Activated CD4-positive, CD25-positive, alpha-beta regulatory T cell (primary cell): ENCODE measurements at places on chromosomes 12 and 14.

DNA sequence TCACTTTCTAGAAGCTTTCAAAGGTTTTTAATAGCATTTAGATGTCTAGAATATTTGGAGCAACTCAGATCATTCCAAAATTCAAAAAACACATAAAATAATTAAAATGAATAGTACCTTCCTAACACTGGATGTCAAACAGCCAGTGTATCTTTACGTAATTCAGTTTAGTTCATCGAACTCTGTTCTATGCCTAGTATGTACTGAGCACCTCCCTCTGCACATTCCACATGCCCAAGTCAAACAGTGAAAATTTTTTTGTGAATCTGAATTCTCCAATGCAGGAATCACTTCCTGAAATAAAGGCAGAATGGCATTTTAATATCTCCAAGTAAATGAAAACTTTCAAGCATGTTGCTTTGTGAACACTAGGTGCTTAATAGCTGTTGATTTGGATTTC, 192.3 kb downstream of the C12orf42 start:
- no peak for DNase-seq

DNA sequence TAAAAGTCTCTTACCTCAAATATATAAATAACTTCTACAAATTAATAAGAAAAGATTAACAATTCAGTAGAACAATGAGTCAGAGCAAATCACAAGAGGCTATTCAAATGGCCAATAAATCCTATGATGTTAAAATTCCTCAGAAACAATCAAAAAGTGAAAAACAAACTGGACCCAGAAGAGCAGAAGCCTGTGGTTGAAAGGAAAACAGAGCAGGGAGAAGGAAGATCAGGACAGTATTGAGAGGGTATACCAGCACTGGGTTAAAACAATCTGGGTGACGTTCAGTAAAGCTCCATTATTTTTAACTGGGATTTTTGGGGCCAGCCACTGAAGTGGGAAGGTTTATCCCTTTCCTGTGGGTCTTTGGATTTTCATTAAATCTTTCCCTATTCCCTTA, 39.7 kb upstream of the PCED1B start:
- no peak for DNase-seq

DNA sequence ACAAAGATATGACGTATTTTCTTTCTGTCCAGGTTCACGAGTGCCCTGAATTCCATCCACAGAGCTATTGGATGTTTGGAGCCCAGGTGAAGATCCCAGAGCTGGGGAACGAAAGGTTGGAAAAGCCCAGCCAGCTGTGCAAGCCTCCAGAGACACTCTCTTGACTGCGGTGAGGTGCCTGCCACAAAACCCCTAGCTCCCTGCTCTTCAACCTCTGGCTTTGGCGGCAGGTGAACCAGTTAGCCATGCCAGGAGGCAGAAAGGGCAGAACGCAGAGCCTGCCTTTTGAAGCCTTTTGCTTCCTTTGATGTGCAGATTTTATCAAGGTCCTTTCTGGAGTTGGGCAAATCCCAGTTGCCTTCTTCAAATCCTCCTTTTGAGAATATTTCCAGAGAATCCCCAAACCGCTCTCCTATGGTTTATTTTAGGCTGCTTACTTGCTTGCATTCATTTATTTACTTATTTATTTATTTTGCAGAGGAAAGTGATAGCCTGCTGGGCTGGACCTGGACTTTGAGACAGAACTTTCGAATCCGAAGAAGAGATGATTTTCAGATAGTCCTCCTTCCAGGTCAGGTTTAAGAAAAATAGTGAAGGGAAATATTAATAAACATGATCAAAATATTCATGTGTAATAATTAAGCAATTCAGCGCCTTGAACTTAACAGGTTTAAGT, 411.2 kb upstream of the TBX3 start:
- DNase-seq = no peak

GRCh38 chr12:58915634-58916033, 4.7 kb downstream of the LRIG3 start:
- no peak for DNase-seq

DNA sequence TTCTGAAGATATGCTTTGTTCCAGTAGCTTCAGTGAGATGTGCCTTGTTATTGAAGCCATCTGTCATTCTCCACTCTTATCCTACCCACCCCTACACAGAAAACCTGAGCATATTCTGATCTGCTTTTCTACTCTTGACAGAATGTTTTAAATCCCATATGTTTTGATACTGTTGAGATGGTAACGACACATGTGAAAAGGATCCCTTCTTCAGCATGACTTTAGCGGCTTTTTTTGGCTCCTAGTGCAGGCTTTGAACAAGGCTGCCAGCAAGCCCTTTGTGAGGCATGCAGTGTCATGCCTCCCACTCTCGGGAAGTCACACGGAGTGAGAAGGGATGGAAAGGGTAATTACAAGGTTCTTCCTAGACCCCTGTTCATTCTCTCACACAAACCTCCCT, 228.8 kb upstream of the RGS6 start:
- no peak for DNase-seq
